ENCODE measurements at places on chromosomes 5 and 9.

DNA sequence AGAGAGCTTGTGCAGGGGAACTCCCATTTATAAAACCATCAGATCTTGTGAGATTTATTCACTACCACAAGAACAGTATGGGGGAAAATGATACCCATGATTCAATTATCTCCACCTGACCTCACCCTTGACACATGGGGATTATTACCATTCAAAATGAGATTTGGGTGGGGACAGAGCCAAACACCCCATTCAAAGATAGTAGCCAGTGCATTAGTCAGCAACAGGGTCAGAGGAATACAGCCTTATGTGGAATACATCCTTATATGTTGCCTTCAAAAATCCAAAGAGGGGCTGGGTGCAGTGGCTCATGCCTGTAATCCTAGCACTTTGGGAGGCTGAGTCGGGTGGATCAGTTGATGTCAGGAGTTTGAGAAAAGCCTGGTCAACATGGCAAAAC is 563.2 kb downstream of the CCDC171 start:
- DNase-seq, result no peak

- DNase-seq, result no peak
Observed at GRCh38 chr5:63697811-63698210, 264.4 kb downstream of the HTR1A start.

DNA sequence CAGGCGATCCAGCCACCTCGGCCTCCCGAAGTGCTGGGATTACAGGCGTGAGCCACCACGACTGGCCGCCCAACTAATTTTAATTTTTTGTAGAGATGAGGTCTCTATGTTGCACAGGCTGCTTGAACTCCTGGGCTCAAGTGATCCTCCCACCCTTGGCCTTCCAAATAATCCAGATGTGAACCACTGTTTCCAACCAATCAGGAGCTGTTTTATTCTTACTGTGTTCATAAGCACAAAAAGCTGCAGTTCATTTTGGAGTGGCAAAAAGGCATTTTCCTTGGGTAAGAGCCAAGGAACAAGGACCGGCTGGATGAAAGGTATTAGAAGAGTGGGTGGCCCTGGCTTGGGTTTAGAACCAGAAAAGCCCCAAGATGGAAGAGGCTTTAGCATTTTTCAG is 5.2 kb upstream of the SLC27A4 start:
- DNase-seq, result no peak

DNA sequence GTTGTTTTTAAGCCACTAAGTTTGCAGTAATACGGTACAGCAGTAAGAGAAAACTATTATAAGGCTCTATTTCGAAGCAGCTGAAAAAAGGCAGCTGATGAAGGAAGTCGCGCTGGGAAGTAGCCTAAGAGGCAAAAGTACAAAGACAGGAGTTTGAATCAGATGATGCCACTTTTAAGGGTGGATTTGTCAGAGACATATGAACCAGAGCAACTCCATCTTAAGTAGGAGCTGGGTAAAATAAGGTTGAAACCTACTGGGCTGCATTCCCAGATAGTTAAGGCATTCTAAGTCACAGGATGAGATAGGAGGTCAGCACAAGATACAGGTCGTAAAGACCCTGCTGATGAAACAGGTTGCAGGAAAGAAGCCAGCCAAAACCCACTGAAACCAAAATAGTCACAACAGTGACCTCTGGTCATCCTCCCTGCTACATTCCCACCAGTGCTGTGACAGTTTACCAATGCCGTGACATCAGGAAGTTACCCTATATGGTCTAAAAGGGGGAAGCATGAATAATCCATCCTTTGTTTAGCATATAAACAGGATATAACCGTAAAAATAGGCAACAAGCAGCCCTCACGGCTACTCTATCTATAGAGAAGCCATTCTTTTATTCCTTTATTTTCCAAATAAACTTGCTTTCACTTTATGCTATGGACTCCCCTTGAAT is 91.8 kb upstream of the PRSS3 start:
- no peak for DNase-seq

DNA sequence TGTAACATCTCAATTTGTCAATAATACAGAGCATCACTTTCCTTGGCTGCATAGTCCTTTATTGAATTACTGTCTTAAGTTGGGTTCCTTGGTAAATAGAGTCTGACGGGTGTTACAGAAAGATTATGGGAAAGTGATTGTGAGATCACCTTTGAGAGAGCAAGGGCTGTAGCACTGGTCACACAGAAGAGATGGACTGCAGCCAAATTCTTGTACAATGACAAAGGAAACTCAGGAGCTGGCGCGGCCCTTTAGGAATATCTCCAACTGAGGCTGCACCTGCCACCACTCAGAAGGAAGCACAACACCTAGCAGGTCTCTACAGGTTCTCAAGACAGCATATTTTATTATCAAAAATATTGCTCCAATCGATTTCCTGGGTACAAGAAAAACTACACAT is 350.0 kb upstream of the ISL1 start:
- DNase-seq, result no peak

DNA sequence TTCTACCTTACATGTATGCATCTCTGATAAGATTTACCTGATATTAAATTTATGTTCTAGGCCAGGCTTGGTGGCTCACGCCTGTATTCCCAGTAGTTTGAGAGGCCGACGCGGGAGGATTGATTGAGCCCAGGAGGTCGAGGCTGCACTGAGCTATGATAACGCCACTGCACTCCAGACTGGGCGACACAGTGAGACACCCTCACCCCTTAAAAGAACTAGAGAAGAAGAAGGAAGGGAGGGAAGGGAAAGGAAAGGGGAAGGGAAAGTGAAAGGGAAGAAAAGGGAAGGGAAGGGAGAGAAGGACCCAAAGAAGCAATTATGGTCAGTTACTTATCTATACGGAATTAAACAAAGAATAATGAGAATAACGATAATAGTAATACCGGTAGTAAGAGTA is 1.2 kb upstream of the RFK start:
- no peak for DNase-seq

GRCh38 chr5:61449804-61450492 is 117.9 kb downstream of the ZSWIM6 start:
- DNase-seq, result no peak

GRCh38 chr5:3307982-3308621 is 287.5 kb upstream of the IRX1 start:
- no peak for DNase-seq

DNA sequence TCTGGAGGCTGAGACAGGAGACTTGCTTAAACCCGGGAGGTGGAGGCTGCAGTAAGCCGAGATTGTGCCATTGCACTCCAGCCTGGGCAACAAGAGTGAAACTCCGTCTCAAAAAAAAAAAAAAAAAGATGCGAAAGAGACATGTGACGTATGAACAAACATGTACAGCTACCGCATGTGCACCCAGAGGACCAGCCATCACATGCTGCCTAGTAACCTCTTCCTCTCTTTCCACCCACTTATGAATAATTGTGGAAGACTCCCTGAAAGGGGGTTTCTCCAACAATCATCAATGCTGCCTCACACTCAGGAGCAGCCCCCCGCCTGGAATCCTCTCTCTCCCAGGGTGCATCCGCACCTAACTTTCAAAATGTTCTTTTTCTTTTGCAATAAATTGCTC is 2.2 kb downstream of the SARDH start:
- DNase-seq, result no peak
